Fibroblast of villous mesenchyme (primary cell): ENCODE measurements at places on chromosomes 13 and 19. TPM values are rescaled to one million over a fixed set of nuclear protein-coding genes. Genes with fewer than 3 reads are reported as not detected.

The ACP7 gene
- not detected in 2 replicates for total RNA-seq

The ICAM5 gene
- 5.5 and 11.7 TPM in 2 replicates for total RNA-seq

The LRRC63 gene
- under 0.01 TPM in 1 of 2 replicates, not detected in the other for total RNA-seq

The POLR2I gene
- total RNA-seq = 26.8 and 44.5 TPM in 2 replicates

The CRB3 gene
- 0.43 TPM in 1 of 2 replicates, not detected in the other for total RNA-seq

The TLE2 gene
- total RNA-seq = 0.32 and 1.7 TPM in 2 replicates

The PLIN4 gene
- total RNA-seq = 0.32 and 0.43 TPM in 2 replicates

The PRSS57 gene
- not detected in 2 replicates for total RNA-seq

The ZNF493 gene
- 11.0 and 11.2 TPM in 2 replicates for total RNA-seq

The ZNF808 gene
- 11.3 and 23.3 TPM in 2 replicates for total RNA-seq

The ZNF121 gene
- 24.2 and 45.3 TPM in 2 replicates for total RNA-seq

The TBC1D17 gene
- 23.3 and 27.4 TPM in 2 replicates for total RNA-seq

The WTIP gene
- total RNA-seq = 28.0 and 40.6 TPM in 2 replicates

DNA sequence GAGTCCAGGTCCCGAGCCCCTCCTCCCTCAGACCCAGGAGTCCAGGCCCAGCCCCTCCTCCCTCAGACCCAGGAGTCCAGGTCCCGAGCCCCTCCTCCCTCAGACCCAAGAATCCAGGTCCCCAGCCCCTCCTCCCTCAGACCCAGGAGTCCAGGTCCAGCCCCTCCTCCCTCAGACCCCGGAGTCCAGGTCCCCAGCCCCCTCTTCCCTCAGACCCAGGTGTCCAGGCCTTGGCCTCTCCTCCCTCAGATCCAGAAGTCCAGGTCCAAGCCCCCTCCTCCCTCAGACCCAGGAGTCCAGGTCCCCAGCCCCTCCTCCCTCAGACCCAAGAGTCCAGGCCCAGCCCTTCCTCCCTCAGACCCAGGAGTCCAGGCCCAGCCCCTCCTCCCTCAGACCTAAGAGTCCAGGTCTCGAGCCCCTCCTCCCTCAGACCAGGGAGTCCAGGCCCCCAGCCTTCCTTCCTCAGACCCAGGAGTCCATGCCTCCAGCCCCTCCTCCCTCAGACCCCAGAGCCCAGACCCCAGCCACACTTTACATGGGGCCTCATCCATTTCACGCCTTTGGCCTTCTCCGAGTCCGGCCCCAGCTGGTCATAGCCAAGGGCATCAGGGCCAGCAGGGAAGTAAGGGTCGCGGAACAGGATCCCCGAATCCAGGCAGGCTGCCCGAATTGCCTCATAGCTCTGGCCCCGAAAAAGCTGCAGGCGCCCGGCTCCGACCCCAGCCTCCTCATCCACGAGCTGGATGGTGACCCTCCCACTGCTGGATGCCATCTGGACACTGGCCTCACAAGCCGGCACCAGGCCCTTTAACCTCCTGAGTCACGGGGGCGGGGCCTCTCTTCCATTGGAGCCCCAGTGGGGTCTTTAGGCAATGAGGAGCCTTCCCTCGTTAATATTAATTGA is 628 bp downstream of the CAPN12 start:
- DNase-seq = no peak

DNA sequence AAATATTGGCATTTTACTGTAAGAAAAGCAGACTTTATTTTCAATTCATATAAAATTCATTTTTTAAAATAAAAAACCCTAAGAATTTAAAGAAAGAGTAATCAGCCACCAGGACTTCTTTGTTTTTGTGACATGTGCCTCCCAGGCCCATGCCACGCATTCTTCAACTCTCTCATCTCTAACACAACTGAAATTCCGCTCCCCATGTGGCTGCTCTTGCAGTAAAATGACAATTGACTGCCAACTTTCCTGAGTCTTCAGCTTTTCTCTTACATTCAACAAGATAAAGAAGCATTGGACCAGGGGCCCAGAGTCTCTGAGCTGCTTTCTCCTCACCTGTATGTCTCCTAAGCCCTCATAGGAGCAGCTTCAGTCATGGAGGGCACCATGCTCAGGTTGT is 372.1 kb downstream of the UQCRFS1 start:
- DNase-seq = no peak

DNA sequence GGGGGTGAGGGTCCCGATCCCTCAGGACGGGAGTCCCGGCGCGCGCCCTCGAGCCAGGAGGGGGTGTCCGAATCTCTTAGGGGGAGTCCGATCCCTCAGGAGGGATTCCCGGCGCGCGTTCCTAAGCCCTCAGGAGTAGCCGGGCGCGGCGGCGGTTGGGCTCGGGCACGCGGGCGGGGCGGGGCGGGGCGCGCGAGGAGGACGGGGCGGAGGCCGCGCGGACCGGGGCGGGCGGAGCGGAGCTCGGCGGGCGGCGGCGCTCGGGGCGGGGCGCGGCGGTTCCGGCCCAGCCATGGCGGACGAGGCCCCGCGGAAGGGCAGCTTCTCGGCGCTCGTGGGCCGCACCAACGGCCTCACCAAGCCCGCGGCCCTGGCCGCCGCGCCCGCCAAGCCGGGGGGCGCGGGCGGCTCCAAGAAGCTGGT is at the start of gene CUL4A:
CUL4A (plus strand) TSS at position 278 of the 423 bp plus-strand sequence; CDS start at position 293, 15 bp downstream.
- peak; percentile 72 for DNase-seq

DNA sequence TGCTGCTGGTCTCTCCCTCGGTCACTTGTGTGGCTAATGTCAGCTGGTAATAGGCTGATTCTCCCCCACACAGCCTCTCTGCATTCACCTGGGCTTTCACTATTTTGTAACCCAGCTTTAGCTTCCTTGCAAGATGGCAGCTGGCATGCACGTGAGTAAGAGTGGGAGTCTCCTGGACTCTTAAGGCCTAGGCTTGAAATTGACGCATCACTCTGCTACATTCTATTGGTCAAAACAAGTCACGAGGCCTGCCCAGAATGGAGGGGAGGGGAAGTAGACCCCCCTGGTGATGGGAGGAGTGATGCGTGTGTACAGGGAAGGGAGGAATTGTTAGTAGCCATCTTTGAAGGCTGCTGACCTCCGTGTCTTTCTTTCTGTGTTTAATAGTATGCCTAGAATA is 24.9 kb upstream of the PNMA8B start:
- DNase-seq = no peak

- DNase-seq = no peak
These were observed 1013.4 kb downstream of the PCDH9 start for GRCh38 chr13:66216728-66217127.

DNA sequence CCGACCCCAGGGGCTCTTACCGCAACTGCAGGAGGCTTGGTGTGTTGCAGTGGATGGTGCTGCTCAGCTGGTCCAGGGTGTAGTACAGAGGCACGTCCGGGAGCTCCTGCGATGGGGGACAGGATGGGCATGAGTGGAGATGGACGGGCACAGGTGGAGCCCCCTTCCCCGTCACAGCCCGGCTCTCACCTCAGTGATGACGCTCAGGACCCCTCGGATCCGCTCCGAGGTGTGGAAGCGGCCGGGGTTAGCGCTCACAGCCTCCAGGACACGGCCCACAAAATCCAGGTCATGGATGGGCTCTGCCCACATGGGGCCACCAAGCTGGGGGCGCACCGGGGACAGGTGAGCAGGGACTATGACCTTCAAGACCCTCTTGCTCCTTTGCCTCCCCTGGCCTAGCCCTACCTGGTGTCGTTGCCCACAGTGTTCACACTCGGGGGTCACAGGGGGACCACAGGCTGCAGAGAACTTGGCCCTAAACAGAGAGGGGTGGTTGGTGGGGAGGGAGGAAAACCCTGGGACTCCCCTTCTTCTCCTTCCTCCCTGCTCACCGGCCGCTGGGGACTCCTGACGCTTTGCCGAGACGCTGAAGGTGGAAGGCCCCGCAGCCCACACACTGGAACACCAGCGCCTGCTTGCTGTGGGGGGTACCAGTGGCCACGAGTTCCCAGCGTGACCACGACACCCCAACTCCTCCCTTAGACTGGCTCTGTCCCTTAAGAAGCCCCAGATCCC is 6.9 kb upstream of the LYL1 start:
- DNase-seq = no peak

GRCh38 chr13:25111585-25111956 is 15.6 kb downstream of the PABPC3 start:
- DNase-seq = no peak

GRCh38 chr13:102687520-102687919 is 7.3 kb downstream of the METTL21C start:
- no peak for DNase-seq

GRCh38 chr19:27824108-27824507 is 1388.8 kb downstream of the UQCRFS1 start:
- DNase-seq = no peak

GRCh38 chr19:33564836-33565338 is 43.3 kb upstream of the PEPD start:
- no peak for DNase-seq

DNA sequence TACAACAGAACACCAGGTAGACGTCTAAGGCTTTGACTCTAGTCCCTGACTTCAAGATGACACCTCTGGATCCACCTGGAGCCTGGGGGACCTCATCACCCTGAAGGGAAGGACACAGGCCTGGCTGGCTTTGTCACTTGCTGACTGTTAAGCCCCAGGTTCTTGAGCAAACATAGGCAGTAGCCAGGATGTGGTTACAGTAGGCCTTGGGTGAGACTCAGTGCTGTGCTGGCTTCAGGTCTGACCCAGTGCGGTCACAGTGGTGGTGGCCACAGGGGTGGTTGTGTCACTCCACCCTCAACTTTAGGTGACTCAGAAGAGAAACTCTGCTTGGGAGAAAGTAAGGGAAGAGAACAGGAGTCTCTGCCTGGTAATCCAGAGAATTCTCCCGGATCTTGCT is 497.8 kb downstream of the UQCRFS1 start:
- no peak for DNase-seq

- DNase-seq = peak; percentile 48
These were observed at the start of gene CGB7 for GRCh38 chr19:49057636-49058234. TSS of gene CGB7 (minus strand) at chr19:49057749. CDS start at chr19:49055375, 2,374 bp downstream.

DNA sequence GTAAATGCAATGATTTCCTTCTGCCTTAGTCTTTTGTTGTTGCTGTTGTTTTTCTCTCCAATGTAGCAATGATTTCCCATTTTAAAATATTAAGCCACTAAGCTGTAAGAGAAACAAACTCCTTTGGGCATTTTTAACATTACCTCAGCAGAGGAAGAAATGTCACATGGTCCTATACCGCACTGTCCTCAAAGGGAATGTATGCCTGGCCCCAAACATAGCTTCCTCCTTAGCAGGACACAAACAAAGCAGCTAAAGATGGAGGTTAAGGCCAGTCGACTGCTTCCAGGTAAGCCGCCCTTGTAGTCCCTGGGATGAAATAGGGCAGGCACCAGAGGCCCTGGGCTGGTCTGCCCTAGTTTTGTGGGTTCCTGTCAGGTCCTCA is 249.0 kb downstream of the TSHZ3 start:
- no peak for DNase-seq

DNA sequence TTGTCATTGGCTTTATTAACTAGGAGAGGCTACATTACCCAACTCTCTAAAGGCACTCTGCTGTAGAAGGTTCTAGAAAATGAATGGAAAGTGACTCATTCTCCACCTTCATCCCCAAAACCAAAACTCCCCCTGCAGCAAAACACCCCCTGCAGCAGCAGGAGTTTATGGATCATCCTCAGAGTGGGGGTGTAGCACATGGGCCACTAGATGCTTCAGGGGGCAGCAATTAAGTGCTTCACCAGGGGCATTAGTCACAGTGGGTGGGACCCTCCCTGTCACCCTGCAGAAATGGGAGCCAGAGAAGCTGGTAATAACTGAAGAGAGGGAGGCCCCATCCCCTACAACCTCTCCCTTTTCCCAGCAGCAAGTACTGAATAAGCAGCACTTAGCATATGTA is 64.5 kb upstream of the MED4 start:
- DNase-seq = no peak

DNA sequence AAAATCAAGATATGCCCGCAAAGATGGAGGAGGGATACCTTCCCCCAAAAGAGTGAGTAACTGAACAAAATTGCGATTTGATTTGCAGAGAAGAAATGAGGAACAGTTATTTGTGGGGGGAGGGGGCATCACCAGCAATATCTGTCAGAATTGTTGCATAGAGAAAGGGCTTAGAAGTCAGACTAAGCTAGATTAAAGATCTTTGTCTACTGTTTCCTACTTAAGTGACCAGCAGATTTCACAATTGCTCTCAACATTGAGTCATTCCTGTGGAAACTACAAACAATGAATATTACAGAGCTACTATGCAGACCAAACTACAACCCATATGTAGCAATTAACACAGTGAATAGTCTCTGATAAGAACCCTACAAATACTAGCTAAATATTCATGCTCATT is 27.4 kb downstream of the FPR3 start:
- peak; percentile 65 for DNase-seq

- DNase-seq = peak; percentile 64
These were observed 64.4 kb downstream of the RASA3 start for GRCh38 chr13:114067886-114068651.

DNA sequence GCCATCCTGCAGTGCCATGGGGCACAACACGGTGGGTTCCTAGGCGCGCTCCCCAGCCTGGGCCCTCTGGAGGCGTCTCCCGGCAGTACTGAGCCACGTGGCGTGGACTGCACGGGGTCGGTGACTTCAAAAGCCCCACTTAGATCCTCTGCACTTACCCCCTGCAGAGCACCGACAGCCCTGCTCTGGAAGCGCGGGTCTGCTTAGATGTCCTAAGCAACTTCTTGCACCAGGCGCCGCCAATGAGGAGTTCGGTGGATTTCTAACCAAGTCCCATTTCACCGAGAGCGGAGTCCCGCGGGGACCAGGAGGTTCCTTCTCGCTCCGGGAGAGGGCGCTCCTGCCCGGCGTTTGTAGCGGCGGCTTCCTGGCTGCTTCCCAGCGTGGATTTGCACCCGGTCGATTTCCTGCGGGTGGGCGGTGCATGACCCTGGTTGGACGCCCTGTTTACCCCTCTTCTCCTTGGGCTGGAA is 25.2 kb upstream of the ZNF845 start:
- DNase-seq = peak; percentile 19

DNA sequence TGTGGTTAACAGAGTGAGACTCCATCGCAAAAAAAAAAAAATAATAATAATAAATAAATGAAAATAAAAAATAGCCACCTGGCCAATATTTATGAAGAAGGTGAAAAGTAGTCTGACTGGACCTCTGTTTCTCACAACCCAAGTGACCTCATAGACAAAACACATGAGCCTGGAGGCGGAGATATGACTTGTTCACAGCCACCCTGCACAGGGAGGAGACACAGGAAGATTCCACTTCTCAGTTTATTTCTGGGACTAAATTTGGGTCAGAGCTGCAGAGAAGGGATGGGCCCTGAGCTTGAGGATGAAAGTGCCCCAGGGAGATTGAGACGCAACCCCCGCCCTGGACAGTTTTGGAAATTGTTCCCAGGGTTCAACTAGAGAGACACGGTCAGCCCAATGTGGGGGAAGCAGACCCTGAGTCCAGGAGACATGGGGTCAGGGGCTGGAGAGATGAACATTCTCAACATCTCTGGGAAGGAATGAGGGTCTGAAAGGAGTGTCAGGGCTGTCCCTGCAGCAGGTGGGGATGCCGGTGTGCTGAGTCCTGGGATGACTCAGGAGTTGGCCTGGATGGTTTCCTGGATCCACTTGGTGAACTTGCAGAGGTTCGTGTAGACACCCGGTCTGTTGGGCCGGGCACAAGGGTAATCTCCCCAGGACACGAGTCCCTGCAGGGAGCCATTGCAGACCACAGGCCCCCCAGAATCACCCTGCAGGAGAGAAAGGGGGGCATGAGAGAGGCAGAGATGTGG is 9.6 kb downstream of the KLK5 start:
- no peak for DNase-seq
